ENCODE measurements at places on chromosomes 6 and 20.

GRCh38 chr6:2749969-2750600, 637 bp downstream of the MYLK4 start:
- DNase-seq, result peak; percentile 66

- DNase-seq, result no peak
Observed at GRCh38 chr6:72446430-72446829, 175.4 kb upstream of the KCNQ5 start.

- peak; percentile 24 for DNase-seq
Observed at GRCh38 chr6:1575210-1576041, 34.3 kb upstream of the FOXC1 start.

GRCh38 chr6:41578217-41579087, 32.3 kb downstream of the FOXP4 start:
- peak; percentile 45 for DNase-seq

GRCh38 chr6:46220352-46221221, 49.8 kb upstream of the ENPP5 start:
- DNase-seq, result peak; percentile 86

GRCh38 chr6:12572896-12573827, 143.4 kb upstream of the PHACTR1 start:
- no peak for DNase-seq

DNA sequence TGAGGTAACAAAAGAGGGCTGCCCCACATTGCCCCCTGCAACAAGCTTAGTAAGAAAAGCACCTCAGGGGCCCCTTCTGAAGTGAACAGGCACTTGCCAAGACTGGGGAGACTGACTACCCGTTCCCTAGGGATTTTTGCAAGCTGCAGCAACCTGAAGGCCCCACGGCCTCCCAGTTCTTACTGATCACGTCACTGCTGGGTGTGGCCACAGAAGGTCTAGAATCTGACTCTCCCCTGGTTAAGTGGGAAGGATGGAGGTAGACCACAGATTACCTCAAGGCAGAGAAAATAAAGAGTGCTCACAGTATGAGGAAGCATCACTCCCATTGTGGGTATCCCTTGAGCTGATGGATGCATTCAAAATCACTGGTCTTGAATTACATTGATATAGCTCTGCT, 201.5 kb upstream of the KCNQ5 start:
- DNase-seq, result no peak

GRCh38 chr20:13875265-13875811, 90.5 kb downstream of the NDUFAF5 start:
- no peak for DNase-seq

- no peak for DNase-seq
Observed at GRCh38 chr6:164152611-164153010, 738.1 kb downstream of the QKI start.

GRCh38 chr6:39198528-39198927, 30.7 kb downstream of the KCNK5 start:
- DNase-seq, result no peak

- DNase-seq, result no peak
Observed at GRCh38 chr20:15047601-15048000, 710.2 kb upstream of the FLRT3 start.

- DNase-seq, result no peak
Observed at GRCh38 chr20:57268399-57269076, 2.1 kb upstream of the BMP7 start.

DNA sequence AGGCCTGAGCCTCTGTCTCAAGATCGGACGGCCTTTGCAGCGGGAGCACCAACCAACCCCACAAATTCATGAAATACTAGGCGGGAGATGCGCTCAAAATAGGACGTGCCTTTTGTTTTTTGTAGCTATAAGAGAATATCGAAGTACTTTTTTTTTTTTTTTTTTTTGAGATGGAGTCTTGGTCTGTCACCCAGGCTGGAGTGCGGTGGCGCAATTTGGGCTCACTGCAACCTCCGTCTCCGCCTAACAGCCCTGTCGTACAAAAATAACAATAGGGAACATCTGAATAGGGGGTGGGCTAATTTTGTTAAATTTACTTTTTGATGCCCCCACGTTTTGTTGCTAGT, 5.9 kb upstream of the TUBB2A start:
- peak; percentile 47 for DNase-seq

DNA sequence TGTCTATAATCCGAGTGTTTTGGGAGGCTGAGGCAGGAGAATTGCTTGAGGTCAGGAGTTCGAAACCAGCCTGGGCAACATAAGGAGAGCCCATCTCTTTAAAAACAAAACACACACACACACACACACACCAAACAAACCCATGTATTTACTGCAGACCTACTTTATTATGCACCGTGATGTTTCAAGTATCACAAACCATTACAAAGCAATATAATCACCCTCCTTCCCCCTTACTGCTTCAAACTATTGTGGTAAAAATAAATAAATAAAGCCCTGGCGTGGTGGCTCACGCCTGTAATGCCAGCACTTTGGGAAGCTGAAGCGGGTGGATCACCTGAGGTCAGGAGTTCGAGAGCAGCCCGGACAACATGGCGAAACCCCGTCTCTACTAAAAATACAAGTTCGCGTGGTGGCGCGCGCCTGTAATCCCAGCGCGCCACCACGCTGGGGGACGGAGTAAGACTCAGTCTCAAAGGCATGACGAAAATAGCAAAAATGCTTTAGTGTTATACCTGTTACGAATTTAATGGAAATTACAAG, 1.5 kb downstream of the TBCC start:
- DNase-seq, result no peak

GRCh38 chr6:99993533-99994251, at the start of gene MCHR2:
Gene MCHR2, minus strand, starts transcription at chr6:99994223. Its CDS starts 38,076 bp downstream, at chr6:99956147.
- no peak for DNase-seq

DNA sequence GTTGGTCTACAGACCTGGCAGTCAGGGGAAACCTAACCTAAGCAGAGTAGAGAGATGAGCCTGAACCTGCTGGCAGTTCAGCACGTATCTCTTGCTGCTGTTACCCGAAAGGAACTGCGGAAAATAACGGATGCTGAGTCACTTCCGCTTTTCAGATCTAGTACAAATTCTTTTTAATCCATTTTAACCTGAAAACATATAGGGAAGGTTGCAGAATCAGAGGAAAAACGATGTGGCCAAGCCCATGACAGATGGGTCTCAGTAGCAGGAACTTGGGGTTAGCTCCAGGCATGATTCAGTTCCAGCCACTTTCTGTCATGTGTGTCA, 351.9 kb upstream of the PRND start:
- DNase-seq, result peak; percentile 98

DNA sequence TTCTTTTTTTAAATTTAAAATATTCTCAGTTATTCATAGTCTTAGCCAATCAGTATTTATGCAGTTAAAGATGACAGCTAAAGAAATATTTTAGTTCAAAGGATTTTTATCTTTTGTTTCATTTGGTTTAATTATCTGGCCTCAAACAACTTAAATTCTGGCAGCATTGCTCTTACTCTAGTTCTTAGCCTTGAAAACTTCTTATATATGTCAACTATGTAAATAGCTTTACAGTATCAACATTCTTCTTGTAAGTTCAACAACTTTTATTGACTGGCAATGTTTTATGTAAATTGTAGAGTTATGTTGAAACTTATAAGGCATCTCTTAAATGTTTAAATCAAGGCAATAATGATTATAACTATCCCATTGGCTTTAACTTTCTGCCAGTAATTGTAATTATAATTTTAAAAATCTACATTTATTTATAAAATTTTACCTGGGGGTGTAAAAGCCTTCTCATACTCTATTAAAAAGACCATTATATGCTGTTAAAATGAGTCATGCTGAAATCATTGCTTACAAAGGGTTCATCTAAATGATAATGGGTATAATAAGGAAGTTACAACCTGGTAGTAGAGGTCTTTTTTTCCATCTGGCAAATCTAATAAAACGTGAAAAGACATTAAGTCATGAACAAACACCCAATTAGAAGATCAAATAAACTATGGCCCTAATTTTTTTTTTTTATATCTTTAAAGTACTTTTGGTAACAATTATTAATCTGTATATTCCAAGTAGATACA, 45.8 kb upstream of the FAM184A start:
- DNase-seq, result no peak

GRCh38 chr6:10479939-10480700, 41.0 kb upstream of the GCNT2 start:
- DNase-seq, result no peak

DNA sequence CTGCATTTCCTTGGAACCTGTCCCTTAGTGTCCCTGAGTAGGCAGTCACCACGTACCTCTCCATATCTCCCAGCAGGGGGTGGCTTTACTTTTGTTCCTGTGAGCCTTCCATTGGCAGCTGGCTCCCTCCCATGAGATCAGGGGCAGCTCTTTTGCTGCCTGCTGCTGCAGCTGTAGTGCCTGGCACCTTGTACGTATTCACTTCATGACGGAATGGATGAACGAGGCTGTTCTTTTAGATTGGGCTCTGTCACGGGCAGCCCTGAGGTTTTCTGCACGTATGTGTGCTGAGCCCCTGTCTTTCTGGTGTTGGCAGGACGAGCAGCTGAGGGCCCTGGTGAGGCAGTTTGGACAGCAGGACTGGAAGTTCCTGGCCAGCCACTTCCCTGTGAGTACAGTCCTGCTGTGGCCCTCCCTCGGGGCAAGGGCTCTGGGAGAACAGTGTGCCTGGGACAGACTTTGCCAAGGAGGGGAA, 14.6 kb downstream of the MYBL2 start:
- no peak for DNase-seq

DNA sequence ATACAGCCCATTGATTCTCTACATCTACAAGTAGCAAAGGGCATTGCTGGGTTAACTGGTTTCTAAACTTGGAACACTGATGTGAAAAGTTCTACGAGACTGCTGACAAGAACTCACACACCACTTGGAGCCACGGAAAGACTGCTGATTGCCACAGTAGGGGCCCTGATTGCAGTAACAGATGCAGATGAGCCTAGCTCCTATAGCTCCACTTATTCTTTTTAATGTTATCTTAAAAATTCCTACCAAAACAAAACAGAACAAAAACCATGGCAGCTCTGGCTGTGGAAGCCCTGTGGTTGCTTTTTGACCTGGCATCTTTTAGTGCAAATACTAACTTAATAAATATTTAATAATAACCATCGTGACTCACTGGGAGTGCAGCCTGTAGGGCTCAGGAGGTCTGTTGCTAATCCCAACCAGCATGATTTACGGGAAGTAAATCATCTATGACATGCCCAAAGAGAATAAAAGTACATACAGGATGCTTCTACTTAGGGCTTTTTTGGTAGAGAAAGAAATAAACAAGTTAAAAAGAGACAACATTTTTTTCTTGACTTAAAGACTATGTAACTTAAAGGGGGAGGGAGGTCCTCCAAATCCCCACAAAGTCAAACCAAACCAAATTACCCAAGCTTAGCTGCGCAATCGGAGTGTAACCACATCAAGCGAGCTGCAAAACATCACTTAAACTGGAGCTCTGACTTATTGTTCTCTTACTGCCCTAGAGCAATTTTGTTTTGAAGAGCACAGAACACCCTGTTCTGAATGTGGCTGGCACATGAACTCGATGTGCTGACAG, 87.2 kb downstream of the FKBP5 start:
- DNase-seq, result peak; percentile 73

- no peak for DNase-seq
Observed at GRCh38 chr20:62266851-62267250, 28.5 kb downstream of the OSBPL2 start.

- DNase-seq, result no peak
Observed at GRCh38 chr6:163974322-163974721, 559.8 kb downstream of the QKI start.

DNA sequence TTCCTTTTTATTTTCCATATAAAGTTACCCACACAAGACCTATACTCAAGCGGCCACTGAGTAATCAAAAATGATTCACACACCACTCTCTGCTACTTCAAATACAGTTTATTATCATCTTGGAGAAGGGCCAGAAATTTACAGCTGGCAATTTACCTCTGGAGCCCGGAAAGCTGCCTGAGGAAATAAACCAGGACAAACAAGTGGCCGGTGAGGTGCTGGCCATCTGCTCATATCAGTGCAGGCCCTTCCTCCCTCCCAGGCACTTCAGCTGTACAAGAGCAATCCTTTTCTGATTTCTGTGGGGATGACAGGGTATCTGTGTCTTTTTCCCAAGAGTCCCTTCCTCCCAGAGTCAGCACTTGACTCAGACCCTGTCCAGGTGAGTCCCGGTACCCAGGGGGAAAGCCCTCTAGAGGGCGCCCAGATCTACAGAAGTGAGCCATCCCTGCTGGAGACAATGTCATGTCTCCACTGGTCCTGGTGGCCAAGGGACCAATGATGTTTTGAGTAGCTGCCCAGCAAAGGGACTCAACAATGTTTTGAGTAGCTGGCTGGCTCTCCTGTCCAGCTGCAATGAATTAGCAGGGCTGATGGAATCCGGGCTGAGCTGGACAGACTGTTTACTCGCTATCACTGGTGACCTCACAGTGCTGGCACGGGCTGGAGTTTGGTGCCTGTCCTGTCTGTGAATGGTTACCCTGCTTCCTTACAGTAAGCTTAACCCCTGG, 23.6 kb downstream of the LRP11 start:
- peak; percentile 16 for DNase-seq

DNA sequence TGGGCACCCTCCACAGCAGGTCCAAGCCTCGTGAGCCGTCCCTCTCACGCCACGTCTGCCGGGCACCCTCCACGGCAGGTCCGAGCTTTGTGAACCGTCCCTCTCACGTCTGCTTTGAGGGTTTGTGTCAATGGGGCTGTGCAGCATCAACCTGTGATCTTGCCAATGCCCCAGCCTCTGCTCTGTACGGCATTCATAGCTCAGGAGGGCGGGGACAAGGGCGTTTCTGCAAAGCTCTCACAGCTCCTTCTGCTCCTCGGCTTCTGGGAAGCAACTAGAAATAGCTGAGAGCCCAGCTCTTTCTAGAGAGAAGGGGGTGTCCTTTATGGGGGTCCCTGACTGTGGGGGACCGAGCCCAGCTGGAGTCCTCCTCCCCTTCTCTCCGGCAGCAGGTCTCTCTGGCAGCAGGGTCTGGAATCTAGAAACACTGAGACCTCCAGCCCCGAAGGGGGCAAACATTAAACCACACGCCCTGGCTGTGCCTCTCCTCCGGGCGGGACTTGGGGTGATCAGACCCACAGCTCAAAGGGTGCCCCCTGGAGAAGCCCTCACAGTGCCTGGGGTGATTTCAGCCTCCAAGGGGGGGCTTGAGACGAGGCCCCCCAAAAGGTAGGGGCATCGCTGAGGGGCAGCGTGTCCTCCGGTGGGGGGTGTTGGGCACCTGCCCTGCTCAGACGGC, 41.2 kb upstream of the CHRNA4 start:
- no peak for DNase-seq

GRCh38 chr20:3658019-3658715, 5.0 kb downstream of the GFRA4 start:
- no peak for DNase-seq

- no peak for DNase-seq
Observed at GRCh38 chr6:47086051-47086770, 44.1 kb upstream of the ADGRF1 start.
